Transverse colon (tissue), 4 donors: ENCODE measurements at places on chromosomes 16 and 17. TPM values are rescaled to one million over a fixed set of nuclear protein-coding genes. Genes with fewer than 3 reads are reported as not detected.
A peak's percentile ranks its signal among the peaks of the same experiment; 100 is the strongest.

- DNase-seq: no peak
- H3K36me3 ChIP-seq: no peaks in the 10 kb centered on the region
- no peak overlapping the region for H3K4me3 ChIP-seq
- H3K27ac ChIP-seq: no peak overlapping the region
- H3K27me3 ChIP-seq: peaks cover 11% of the 10 kb centered on the region
- H3K4me1 ChIP-seq: peaks cover 15% of the 10 kb centered on the region
Measured at GRCh38 chr17:15914400-15915170, 30.3 kb upstream of the ADORA2B start.

DNA sequence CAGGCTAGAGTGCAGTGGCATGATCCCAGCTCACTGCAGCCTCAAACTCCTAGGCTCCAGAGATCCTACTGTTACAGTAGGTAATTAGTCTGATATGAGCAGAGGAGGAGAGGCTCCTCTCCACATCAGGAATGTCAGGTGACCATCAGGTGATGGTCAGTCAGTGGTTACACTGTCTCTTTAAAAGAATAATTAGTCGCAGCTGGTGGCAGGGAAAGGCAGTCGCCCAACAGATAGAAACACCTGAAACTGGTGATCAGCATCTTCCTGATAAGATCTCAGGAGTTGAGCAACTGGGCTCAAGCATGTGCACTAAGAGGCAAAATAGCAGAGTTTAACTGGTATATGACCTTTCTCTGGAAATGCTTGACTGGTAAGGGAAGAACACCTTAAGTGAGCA, 21.5 kb upstream of the ABCA5 start:
- no peak overlapping the region for H3K27ac ChIP-seq
- no peak for DNase-seq
- no peaks in the 10 kb centered on the region for H3K4me1 ChIP-seq

- H3K4me1 ChIP-seq: peaks cover 54% of the 10 kb centered on the region
- H3K4me3 ChIP-seq: no peak overlapping the region
- no peaks in the 10 kb centered on the region for H3K27me3 ChIP-seq
Measured at GRCh38 chr17:81405411-81405872, 10.2 kb downstream of the BAHCC1 start.

GRCh38 chr17:80260069-80260535, 550 bp upstream of the RNF213 start:
- DNase-seq: peak; percentile 73
- H3K27me3 ChIP-seq: no peaks in the 10 kb centered on the region
- no peaks in the 10 kb centered on the region for H3K36me3 ChIP-seq
- peak overlapping the region; percentile 21 for H3K4me3 ChIP-seq
- H3K4me1 ChIP-seq: peaks cover 43% of the 10 kb centered on the region

GRCh38 chr16:79751471-79752184, 151.1 kb upstream of the MAF start:
- H3K36me3 ChIP-seq: no peaks in the 10 kb centered on the region
- no peaks in the 10 kb centered on the region for H3K4me1 ChIP-seq
- H3K27ac ChIP-seq: peak overlapping the region; percentile 32
- DNase-seq: peak; percentile 24
- H3K4me3 ChIP-seq: no peak overlapping the region

GRCh38 chr16:85367485-85367884, 245.6 kb upstream of the GSE1 start:
- peaks cover 41% of the 10 kb centered on the region for H3K4me1 ChIP-seq
- no peak for DNase-seq
- H3K4me3 ChIP-seq: no peak overlapping the region
- H3K27ac ChIP-seq: peak overlapping the region; percentile 81
- H3K36me3 ChIP-seq: no peaks in the 10 kb centered on the region

DNA sequence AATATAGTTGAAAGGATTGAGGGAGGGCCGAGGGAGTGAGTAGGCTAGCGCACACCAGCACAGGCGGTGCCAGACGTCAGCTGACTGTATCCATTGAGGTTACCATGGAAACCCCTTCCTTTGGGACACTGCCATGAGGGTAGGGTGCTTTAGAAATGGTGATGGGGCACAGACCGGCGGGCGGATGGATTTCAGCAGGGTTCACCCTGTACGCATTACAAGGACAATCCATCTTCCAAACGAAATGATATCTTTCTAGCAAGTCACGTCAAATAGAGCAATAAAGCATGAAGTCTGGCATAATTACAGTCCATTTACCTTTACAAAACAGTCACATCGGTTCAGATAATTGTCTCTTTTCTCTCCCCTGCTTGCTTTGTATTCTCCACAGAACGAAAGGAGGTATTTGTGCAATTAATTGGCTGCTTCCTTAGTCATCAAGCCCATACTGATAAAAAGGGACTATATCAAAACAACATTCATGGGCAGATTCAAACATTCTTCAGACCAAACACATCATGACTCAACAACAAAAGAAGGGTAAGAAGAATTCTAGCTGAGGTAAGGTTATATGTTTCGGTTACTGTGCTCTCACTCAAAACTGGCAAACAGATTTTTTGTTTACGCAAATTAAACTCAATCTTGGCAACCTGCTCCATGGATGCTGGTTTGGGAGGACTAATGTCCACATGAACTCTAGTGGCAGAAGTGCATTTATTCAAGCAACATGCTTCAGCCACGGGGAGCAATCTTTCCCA, 140.6 kb downstream of the CDK5R1 start:
- no peak for DNase-seq
- no peak overlapping the region for H3K4me3 ChIP-seq
- no peak overlapping the region for H3K27ac ChIP-seq
- H3K36me3 ChIP-seq: no peaks in the 10 kb centered on the region
- no peaks in the 10 kb centered on the region for H3K4me1 ChIP-seq
- H3K27me3 ChIP-seq: no peaks in the 10 kb centered on the region

DNA sequence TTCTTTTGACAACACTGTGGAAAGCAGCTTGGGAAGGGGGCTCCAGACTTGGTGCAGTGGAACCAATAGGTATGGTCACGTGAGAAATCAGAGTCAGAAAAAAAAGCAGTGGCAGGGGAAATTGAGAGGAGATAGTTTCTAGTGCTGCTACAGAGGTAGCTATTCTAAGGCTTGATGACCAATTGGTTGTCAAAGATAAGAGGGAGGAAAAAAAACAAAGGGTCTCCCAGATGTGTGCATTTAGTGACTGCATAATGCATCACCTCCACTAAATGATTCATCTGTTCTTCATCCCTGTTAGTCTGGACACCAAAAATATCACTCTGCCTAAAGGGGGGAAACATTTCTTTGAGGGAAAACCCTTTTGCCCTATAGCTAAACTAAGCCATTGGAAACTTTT, 56.5 kb downstream of the PIGL start:
- no peaks in the 10 kb centered on the region for H3K27me3 ChIP-seq
- H3K36me3 ChIP-seq: no peaks in the 10 kb centered on the region

- H3K36me3 ChIP-seq: no peaks in the 10 kb centered on the region
- no peak for DNase-seq
- peaks cover 39% of the 10 kb centered on the region for H3K27me3 ChIP-seq
- no peaks in the 10 kb centered on the region for H3K4me1 ChIP-seq
- no peak overlapping the region for H3K4me3 ChIP-seq
Measured at GRCh38 chr16:2952679-2953078, 11.4 kb upstream of the KREMEN2 start.

GRCh38 chr17:46059486-46059885, 60.4 kb downstream of the STH start:
- H3K27ac ChIP-seq: no peak overlapping the region
- H3K36me3 ChIP-seq: peaks cover 8% of the 10 kb centered on the region
- no peak for DNase-seq
- no peaks in the 10 kb centered on the region for H3K4me1 ChIP-seq

- H3K36me3 ChIP-seq: no peaks in the 10 kb centered on the region
- no peak overlapping the region for H3K4me3 ChIP-seq
- H3K27me3 ChIP-seq: no peaks in the 10 kb centered on the region
Measured at GRCh38 chr16:11907160-11907970, 8.4 kb downstream of the GSPT1 start.

GRCh38 chr17:21012736-21013135, 30.1 kb downstream of the USP22 start:
- no peak for DNase-seq
- H3K27ac ChIP-seq: no peak overlapping the region
- H3K27me3 ChIP-seq: no peaks in the 10 kb centered on the region

- no peaks in the 10 kb centered on the region for H3K36me3 ChIP-seq
- no peak overlapping the region for H3K4me3 ChIP-seq
- no peak for DNase-seq
- H3K27me3 ChIP-seq: no peaks in the 10 kb centered on the region
- H3K4me1 ChIP-seq: peaks cover 6% of the 10 kb centered on the region
Measured at GRCh38 chr17:65086465-65086864, 29.9 kb upstream of the GNA13 start.

GRCh38 chr17:58667934-58668597, 23.8 kb downstream of the TEX14 start:
- no peak overlapping the region for H3K27ac ChIP-seq
- H3K4me3 ChIP-seq: no peak overlapping the region
- H3K36me3 ChIP-seq: no peaks in the 10 kb centered on the region
- H3K4me1 ChIP-seq: no peaks in the 10 kb centered on the region

- H3K27ac ChIP-seq: peak overlapping the region; percentile 84
- H3K36me3 ChIP-seq: no peaks in the 10 kb centered on the region
- peak; percentile 94 for DNase-seq
- H3K4me1 ChIP-seq: peaks cover 48% of the 10 kb centered on the region
- no peak overlapping the region for H3K4me3 ChIP-seq
Measured at GRCh38 chr17:81328978-81329926, 34.1 kb upstream of the SLC38A10 start.

- H3K27me3 ChIP-seq: no peaks in the 10 kb centered on the region
- no peak overlapping the region for H3K4me3 ChIP-seq
- peak overlapping the region; percentile 87 for H3K27ac ChIP-seq
- peaks cover 43% of the 10 kb centered on the region for H3K4me1 ChIP-seq
Measured at GRCh38 chr17:47278561-47278960, 24.9 kb downstream of the ITGB3 start.

DNA sequence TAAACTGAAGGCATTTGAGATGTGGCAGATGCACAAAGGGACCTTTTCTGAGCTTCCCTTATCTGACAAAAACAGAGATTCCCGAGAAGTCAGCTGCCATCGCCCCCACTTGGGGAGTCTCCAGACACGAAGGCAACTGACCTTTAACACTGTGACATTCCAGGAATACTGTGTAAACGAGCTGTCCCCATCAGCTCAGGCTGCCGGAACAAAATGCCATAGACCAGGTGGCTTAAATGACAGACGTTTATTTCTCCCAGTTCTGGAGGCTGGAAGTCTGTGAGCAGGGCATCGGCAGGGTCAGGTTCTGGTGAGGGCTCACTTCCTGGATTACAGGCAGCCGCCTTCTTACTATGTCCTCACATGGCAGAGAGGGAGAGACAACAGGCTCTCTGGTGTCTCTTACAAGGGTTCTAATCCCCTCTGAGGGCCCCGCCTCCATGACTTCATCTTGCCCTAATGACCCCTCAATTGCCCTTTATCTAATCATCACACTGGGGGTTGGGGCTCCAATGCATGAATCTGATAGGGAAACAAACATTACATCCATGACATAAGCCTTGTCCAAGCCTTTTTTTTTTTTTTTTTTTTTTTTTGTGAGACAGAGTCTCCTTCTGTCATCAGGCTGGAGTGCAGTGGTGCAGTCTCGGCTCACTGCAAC, 178.5 kb upstream of the RPL38 start:
- no peaks in the 10 kb centered on the region for H3K4me1 ChIP-seq
- no peaks in the 10 kb centered on the region for H3K36me3 ChIP-seq
- H3K27me3 ChIP-seq: no peaks in the 10 kb centered on the region
- H3K4me3 ChIP-seq: no peak overlapping the region
- H3K27ac ChIP-seq: no peak overlapping the region
- no peak for DNase-seq

- peak; percentile 82 for DNase-seq
- peaks cover 65% of the 10 kb centered on the region for H3K27me3 ChIP-seq
- H3K27ac ChIP-seq: no peak overlapping the region
- H3K36me3 ChIP-seq: no peaks in the 10 kb centered on the region
- no peaks in the 10 kb centered on the region for H3K4me1 ChIP-seq
- no peak overlapping the region for H3K4me3 ChIP-seq
Measured at GRCh38 chr17:49952209-49952911, 16.6 kb upstream of the DLX4 start.

DNA sequence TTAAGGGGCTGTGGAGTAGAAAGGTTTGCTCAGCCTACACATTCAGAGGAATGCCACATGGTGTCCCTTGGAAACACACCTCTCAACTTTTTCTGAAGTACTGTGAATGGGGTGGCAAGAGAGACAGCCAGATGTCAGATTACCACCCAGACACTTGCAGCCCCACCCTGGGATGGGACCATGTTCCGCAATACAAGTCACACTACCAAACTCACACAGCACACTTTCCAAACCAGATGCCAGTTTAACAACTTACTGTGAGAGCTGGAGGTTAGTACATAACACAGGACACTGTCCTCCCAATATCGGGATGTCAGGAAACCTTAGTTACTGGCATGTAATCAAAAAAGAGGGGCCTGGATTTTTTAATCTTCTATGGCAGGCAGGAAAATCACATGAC, 7.9 kb downstream of the USP7 start:
- peaks cover 82% of the 10 kb centered on the region for H3K4me1 ChIP-seq
- peak overlapping the region; percentile 89 for H3K27ac ChIP-seq
- DNase-seq: no peak
- no peak overlapping the region for H3K4me3 ChIP-seq
- H3K27me3 ChIP-seq: no peaks in the 10 kb centered on the region

DNA sequence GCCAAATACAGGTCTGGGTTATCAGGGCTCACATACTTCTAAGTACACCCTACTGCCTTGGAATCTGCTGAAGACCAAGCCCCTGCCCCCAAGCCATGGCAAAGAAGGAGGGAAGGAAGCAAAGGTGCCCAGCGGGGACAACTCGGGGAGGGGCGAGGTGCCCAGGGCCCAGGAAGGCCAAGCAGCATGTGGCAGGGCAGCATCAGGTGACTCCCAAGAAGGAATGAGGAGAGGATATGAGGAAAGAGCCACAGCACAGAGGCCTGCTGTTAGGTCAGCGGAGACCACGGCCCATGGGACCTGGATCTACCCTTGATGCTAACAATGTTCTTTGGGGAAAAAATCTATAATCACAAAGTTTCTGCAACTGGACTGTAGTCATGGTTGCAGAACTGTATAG, 142.6 kb upstream of the CRHR1 start:
- no peak overlapping the region for H3K4me3 ChIP-seq
- no peak overlapping the region for H3K27ac ChIP-seq
- no peak for DNase-seq
- H3K36me3 ChIP-seq: no peaks in the 10 kb centered on the region

GRCh38 chr16:1101573-1102332, 5.7 kb upstream of the C1QTNF8 start:
- no peak overlapping the region for H3K27ac ChIP-seq
- peaks cover 84% of the 10 kb centered on the region for H3K27me3 ChIP-seq
- DNase-seq: no peak
- no peaks in the 10 kb centered on the region for H3K36me3 ChIP-seq

The CACNA1H gene
- total RNA-seq: 60.9 TPM

The C17orf113 gene
- not detected for total RNA-seq

The C16orf46 gene
- 0.32 TPM for total RNA-seq

The CACNG5 gene
- not detected for total RNA-seq

The KCNJ12 gene
- 2.5 TPM for total RNA-seq

The CFDP1 gene
- total RNA-seq: 318 TPM

The PITPNM3 gene
- total RNA-seq: 12.7 TPM

The LPO gene
- total RNA-seq: not detected

The CLEC10A gene
- 7.0 TPM for total RNA-seq
